ENCODE measurements at places on chromosomes 1 and 21.

- H3K36me3 ChIP-seq: no peaks in the 10 kb centered on the region
- no peaks in the 10 kb centered on the region for H3K4me1 ChIP-seq
- peak; percentile 37 for DNase-seq
- no peak overlapping the region for H3K4me3 ChIP-seq
Observed at GRCh38 chr1:208652296-208653160, 408.3 kb upstream of the PLXNA2 start.

DNA sequence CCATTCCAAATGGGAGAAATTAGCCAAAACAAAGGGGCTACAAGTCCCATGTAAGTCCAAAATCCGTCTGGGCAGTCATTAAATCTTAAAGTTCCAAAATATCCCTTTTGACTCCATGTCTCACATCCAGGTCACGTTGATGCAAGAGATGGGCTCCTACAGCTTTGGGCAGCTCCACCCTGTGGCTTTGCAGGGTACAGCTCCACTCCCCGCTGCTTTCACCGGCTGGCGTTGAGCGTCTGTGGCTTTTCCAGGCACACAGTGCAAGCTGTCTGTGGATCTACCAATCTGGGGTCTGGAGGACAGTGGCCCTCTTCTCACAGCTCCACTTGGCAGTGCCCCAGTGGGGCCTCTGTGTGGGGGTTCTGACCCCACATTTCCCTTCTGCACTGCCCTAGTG lies 130.2 kb downstream of the TPR start:
- H3K27me3 ChIP-seq: no peaks in the 10 kb centered on the region
- H3K36me3 ChIP-seq: no peaks in the 10 kb centered on the region
- no peak overlapping the region for H3K4me3 ChIP-seq

DNA sequence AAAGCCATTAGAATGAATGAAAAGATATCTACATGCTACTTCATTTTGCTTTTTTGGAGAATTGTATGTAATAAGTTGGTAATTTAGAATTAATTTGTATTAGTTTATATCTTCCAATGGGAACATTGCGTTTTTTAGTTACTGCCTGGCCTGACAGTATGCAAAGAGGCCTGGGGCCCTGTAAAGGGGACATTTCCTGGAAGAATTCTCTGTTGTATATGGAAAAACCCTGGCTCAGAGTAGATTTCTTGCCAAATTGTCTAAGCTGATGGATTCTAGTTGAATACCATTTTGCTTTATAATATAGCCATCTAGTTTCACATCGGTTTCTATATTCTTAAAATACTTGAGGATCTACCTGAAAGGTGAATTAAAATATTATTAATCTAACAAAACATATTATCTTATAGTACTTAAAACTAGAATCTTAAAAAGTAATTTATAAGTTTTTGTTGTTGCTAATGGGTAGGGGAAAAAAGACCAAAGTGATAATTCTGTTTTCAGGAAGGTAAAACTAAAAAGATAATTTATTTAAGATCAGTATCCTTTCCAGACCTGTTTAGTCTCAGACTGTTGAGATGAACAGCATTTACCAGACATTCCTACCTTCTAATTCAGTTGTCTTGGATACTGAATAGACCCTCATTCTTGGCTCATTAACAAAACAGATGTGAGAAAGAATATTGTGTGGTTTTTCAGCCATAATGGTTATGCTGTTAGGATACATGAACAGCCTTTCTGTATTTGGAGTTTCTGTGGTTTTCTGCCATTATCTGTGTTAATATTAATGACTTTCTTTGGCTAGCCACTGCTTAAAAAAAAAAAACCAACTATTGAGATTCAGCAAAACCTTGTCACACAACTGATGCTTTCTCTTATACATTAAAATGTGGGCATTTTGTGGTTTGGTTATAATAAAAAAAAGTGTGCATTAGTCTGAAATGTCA lies 4.8 kb downstream of the AGO3 start:
- no peaks in the 10 kb centered on the region for H3K36me3 ChIP-seq
- no peak overlapping the region for H3K27ac ChIP-seq

GRCh38 chr1:26537951-26538352 lies 8.4 kb downstream of the RPS6KA1 start:
- no peak for DNase-seq
- H3K4me1 ChIP-seq: peaks cover 2% of the 10 kb centered on the region
- H3K27me3 ChIP-seq: no peaks in the 10 kb centered on the region
- H3K4me3 ChIP-seq: no peak overlapping the region

GRCh38 chr1:180616439-180616838 lies 15.4 kb upstream of the XPR1 start:
- H3K27ac ChIP-seq: no peak overlapping the region
- no peak for DNase-seq
- no peak overlapping the region for H3K4me3 ChIP-seq
- H3K36me3 ChIP-seq: no peaks in the 10 kb centered on the region
- no peaks in the 10 kb centered on the region for H3K27me3 ChIP-seq
- no peaks in the 10 kb centered on the region for H3K4me1 ChIP-seq

DNA sequence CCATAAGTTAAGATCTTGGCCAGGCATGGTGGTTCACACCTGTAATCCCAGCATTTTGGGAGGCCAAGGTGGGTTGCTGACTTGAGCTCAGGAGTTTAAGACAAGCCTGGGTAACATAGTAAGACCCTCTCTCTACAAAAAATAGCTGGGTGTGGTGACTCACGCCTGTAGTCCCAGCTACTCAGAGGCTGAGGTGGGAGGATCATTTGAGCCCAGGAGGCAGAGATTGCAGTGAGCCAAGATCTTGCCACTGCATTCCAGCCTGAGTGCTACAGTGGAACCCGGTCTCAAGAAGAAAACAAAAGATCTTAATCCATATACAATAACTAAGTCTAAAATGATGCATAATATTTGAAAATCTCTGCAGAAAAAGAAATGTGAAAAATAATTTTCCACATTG lies 165.5 kb upstream of the NR5A2 start:
- H3K27ac ChIP-seq: no peak overlapping the region
- no peaks in the 10 kb centered on the region for H3K4me1 ChIP-seq
- H3K36me3 ChIP-seq: no peaks in the 10 kb centered on the region

DNA sequence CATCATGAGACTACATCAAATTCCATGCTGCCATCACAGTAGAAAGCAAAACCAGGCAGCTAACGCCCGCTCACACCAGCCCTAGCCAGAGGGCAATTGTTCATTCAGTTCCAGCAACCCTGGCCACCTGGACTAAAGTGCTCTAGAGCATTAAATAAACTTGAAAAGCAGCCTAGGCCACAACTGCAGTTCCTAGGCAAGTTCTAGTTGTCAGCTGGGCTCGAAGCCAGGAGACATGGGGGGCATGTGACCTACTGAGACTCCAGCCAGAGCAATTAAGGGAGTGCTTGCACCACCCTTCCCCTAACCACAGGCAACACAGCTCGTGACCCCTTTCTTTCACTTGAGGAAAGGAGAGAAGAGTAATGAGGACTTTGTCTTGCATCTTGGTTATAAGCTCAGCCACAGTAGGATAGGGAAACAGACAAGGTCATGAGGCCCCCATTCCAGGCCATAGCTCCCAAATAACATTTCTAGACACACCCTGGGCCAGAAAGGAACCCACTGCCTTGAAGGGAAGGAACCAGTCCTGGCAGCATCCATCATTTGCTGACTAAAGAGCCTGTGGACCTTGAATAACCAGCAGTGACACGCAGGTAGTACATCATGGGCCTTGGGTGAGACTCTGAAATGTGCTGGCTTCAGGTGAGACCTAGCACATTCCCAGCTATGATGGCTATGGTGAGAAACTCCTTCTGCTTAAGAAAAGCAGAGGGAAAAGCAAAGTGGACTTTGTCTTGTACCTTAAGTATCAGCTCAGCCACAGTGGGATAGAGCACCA lies 77.0 kb downstream of the ZZZ3 start:
- no peak overlapping the region for H3K4me3 ChIP-seq
- H3K27ac ChIP-seq: no peak overlapping the region
- H3K27me3 ChIP-seq: no peaks in the 10 kb centered on the region
- H3K4me1 ChIP-seq: no peaks in the 10 kb centered on the region
- no peaks in the 10 kb centered on the region for H3K36me3 ChIP-seq

DNA sequence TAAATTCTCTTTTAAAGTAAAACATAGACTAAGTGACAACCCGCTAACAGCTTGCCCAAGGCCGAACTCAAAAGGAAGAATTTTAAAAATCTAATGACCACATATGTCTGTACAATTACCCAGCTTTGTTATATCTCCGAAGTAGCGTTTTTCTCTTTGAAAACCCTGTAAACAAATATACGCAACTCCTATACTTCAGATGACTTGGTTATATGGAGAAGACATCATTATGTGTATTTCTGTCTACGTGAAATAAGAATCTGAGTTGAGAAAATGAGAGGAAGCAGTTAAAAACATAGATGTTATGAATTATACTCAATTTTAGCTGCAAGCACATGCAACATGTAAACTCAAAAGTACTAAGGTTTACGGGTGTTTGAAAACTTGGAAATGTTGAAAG lies 2.0 kb downstream of the PBX1 start:
- H3K4me1 ChIP-seq: peaks cover 2% of the 10 kb centered on the region
- no peak for DNase-seq
- no peaks in the 10 kb centered on the region for H3K27me3 ChIP-seq
- H3K4me3 ChIP-seq: peak overlapping the region; percentile 74
- H3K36me3 ChIP-seq: no peaks in the 10 kb centered on the region

DNA sequence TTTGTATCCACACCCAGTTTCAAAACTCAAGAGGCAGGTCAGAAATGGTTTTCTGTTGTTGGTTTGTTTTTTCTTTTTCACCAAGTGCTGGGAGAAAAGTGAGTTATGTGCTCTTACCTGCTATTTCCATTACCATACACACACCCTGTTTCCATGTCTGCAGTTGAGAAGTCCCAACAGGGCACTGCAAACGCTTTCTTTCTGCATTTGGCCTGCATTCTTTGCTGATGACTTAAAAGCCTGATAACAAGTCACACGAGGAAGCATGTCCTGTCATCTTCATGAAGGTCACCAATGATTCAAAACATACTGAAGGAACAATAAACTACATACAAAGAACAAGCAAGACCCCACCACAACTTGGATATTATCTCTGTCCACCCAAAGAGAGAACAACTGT lies 24.8 kb upstream of the KCNE1 start:
- H3K27ac ChIP-seq: no peak overlapping the region
- no peaks in the 10 kb centered on the region for H3K4me1 ChIP-seq
- no peak for DNase-seq
- no peak overlapping the region for H3K4me3 ChIP-seq

- no peaks in the 10 kb centered on the region for H3K36me3 ChIP-seq
- H3K4me3 ChIP-seq: no peak overlapping the region
- H3K27me3 ChIP-seq: no peaks in the 10 kb centered on the region
- no peaks in the 10 kb centered on the region for H3K4me1 ChIP-seq
Observed at GRCh38 chr1:232212253-232212652, 417.7 kb downstream of the SIPA1L2 start.

DNA sequence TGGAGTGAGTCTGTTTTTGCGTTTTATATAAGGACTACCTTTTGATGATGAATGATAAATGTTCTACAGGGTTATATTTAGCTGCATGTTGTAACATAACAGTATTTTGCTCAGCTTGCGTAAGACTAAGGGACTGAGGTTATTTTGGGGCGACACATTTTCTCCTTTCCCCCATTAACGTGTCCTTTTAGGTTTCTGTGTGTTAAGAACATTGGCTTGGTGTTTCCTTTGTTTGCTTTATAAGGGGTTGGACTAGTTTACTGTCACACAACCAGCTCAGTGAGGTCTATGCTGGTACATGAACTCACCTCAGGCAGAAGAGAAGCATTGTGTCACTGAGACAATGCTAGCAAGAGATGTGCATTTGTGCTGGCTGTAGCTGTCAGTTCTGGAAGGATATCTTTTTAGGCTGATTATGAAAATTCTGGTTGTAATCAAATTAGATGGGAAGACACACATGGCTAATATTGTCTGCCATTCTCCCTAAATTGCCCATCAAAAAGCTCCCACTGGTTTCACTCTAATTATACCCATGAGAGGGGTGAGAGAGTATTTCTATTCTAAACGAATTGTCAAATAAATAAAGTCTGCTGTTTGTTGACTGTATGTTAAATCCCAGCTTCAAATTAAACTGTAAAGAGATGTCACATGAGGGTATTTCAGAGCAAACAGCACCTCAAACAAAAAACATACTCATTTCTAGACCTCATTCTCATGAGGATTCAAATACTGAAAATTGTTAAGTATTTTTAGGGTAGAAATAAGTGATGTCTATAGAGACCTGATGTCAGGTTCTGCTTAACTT lies 62.6 kb downstream of the CDC14A start:
- H3K4me3 ChIP-seq: no peak overlapping the region
- H3K27me3 ChIP-seq: no peaks in the 10 kb centered on the region
- DNase-seq: no peak
- H3K4me1 ChIP-seq: no peaks in the 10 kb centered on the region
- no peak overlapping the region for H3K27ac ChIP-seq

- peak; percentile 43 for DNase-seq
- H3K27me3 ChIP-seq: peaks cover 2% of the 10 kb centered on the region
- no peaks in the 10 kb centered on the region for H3K36me3 ChIP-seq
- H3K27ac ChIP-seq: no peak overlapping the region
- H3K4me1 ChIP-seq: no peaks in the 10 kb centered on the region
Observed at GRCh38 chr1:2921970-2922686, 99.1 kb upstream of the ACTRT2 start.

DNA sequence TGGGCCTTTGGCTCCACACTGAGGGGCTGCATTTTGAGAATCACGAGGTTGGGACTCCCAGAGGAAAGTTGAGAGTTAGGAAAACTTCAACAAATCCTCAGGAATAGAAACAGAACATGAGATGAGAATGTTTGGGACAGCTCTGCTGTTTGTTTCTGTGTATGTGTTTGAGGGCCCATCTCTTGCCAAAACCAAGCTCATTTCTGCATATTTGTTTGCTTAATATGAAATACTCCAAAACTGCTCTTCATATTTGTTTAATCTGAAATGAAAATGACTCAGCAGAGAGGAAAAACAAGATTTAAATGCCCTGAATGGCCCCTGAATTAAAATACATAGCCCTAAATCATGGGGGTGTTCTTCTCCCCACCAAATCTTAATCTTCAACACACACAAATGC lies 78.1 kb downstream of the DDR2 start:
- no peak for DNase-seq
- H3K4me1 ChIP-seq: peaks cover 2% of the 10 kb centered on the region
- H3K36me3 ChIP-seq: no peaks in the 10 kb centered on the region
- no peak overlapping the region for H3K4me3 ChIP-seq
- no peaks in the 10 kb centered on the region for H3K27me3 ChIP-seq
